ENCODE measurements at places on chromosomes 5 and 9. TPM values are rescaled to one million over a fixed set of nuclear protein-coding genes. Genes with fewer than 3 reads are reported as not detected.

Gene CATSPER3
- 0.69 TPM for total RNA-seq

Gene ZER1
- 31.2 TPM for total RNA-seq

Gene FIBCD1
- total RNA-seq: 0.13 TPM

Gene ADGRD2
- total RNA-seq: not detected

Gene KCNN2
- 0.72 TPM for total RNA-seq

Gene PRUNE2
- 13.7 TPM for total RNA-seq

Gene SLC1A3
- 54.8 TPM for total RNA-seq

Gene CETN3
- total RNA-seq: 9.2 TPM

Gene PDCD1LG2
- 1.00 TPM for total RNA-seq

Gene SPINK7
- total RNA-seq: not detected

Gene FOXD4
- 0.13 TPM for total RNA-seq

Gene CARTPT
- not detected for total RNA-seq

Gene PFN3
- total RNA-seq: not detected

Gene FOXD4L4
- not detected for total RNA-seq

Gene PCDHGB5
- total RNA-seq: 18.5 TPM

Gene CDH9
- not detected for total RNA-seq

Gene TAF1L
- not detected for total RNA-seq

Gene SLC38A9
- 24.3 TPM for total RNA-seq

Gene CA9
- total RNA-seq: 19.5 TPM

Gene SLC36A2
- total RNA-seq: not detected

Gene PCDHGA8
- total RNA-seq: 7.6 TPM

Gene NUTM2G
- not detected for total RNA-seq

Gene NTMT1
- total RNA-seq: 25.3 TPM

Gene SNX18
- 34.7 TPM for total RNA-seq

Gene FCN1
- total RNA-seq: 0.63 TPM

Gene ANKRD18A
- total RNA-seq: 0.12 TPM

Gene ENC1
- 54.7 TPM for total RNA-seq

Gene CMBL
- total RNA-seq: 45.4 TPM

Gene PRDM9
- not detected for total RNA-seq

Gene CAMLG
- 78.5 TPM for total RNA-seq

Gene STKLD1
- 0.48 TPM for total RNA-seq

Gene GCNT4
- total RNA-seq: 3.2 TPM

Gene NTNG2
- 1.8 TPM for total RNA-seq

All from ovary (tissue), 10 donors.